ENCODE measurements at places on chromosomes 6 and 20.

- no peak for DNase-seq
Observed at GRCh38 chr6:24761193-24761835, 13.4 kb upstream of the GMNN start.

GRCh38 chr20:38181207-38181801 lies 16.2 kb upstream of the TGM2 start:
- no peak for DNase-seq

DNA sequence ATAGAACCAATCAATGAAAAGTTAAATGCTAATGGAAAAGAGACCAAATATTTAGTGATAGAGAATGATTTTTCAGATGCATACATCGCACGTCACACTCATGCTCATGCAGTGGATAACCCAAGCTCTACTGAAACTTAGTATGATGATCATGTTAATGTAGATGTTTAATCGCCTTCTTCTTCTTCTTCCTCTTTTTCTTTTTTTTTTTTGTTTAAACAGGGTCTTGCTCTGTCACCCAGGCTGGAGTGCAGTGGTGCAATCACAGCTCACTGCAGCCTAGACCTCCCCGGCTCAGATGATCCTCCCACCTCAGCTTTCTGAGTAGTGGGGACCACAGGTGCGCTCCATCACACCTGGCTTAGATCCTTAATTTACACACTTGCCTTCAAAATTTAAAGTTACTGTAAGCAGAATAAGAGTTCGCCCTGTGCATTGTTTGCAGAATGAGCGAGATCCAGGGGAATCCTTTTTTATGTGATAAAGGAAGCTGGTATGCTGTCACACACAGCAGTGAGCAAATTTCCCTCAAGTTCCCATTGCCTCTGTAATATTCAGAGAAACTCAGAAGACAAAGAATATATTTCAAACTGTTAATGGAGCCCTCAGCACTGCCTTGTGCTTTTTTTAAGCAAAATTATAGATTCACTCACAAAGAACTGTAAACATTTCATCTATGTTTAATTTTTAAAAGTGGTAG lies 194.2 kb upstream of the SGK1 start:
- DNase-seq = no peak

DNA sequence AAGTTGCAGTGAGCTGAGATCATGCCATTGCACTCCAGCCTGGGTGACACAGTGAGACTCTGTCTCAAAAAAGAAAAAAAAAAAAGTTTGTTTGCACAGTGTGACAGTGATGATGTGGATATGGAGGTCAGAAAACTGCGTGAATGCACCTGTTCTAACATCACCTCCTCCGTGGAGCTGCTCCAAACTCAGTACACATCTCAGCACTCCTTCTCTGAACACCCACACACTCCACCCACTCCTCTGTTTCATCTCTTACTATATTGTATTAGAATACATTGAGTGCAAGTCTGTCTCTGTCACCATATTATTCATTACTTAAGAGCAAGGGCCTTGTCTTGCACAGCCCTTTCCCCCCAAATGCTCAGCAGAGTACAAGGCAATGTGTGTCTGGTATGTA lies 51.5 kb upstream of the ENPP4 start:
- DNase-seq = no peak

DNA sequence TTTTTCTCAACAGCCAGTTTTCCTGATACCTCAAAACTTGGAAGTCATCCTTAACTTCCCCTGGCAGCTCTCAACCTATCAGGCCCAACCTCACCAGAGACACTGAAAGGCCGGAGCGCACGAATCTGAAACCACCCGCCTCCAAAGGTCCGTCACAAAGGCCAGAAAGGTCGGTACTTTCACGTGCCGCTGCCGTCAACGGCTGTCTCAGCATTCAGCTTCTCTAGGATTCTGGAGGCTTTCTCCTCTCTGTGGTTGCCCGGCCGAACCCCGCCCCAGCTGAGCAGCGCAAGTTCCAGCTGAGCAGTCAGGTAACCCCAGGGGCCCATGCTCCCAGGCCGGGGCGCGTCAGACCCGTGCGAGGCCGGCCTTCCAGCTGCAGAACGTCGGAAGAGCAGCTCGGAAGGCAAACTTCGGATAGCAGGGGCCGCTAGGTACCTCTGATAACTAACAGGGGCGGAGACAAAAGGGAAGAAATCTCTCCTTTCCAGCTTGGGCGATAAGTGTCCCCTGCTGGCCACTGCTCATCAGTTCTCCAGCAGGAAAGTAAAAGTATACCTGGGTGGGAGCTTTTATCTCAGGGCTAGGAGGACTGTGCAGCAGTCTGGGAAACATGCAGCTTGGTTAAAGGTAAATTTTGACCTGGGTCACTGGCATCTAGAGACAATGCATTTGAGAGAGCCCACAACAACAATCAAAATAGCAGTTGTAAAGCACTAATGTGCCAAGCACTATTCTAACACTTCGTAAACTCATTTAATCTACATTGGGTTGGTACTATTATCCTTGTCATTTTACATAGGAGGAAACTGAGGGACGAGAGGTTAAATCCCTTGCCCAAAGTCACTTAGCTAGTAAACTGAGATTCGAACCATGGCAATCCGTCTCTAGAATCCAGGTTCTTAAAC lies 16.1 kb downstream of the ZSCAN12 start:
- DNase-seq = peak; percentile 93

GRCh38 chr20:22560817-22561216 lies 23.6 kb downstream of the FOXA2 start:
- DNase-seq = no peak

DNA sequence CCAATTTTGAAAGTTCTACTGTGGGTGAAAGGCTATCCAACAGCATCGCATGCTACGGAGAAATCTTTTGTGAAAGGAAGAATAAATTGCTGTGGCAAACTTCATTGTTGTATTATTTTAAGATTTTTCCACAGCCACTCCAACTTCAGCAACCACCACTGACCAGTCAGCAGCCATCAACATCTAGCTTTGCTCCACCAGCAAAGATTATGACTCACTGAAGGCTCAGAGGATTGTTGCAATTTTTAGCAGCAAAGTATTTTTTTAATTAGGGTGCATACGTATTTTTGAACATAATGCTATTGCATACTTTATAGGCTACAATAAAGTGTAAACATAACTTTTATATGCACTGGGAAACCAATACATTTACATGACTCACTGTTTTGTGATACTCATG lies 493.5 kb downstream of the TFAP2A start:
- no peak for DNase-seq

DNA sequence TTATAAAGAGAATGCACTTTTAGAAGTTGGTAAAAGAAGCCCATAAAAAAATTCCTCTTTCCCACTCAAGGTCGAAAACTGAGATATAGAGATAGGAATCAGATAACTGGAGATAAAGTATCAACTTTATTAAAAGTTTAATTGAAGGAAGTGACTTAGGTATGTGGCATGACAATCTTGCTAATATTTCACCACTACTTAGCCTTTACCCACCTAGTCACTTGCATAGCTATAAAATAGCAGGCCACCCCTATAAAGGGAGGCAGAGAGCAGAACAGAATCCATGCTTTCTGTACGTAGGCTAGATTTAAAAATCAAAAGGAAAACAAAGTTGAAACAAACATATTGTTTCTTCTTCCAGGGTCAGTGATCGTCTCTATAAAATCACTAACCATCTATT lies 13.2 kb upstream of the TBC1D32 start:
- no peak for DNase-seq

DNA sequence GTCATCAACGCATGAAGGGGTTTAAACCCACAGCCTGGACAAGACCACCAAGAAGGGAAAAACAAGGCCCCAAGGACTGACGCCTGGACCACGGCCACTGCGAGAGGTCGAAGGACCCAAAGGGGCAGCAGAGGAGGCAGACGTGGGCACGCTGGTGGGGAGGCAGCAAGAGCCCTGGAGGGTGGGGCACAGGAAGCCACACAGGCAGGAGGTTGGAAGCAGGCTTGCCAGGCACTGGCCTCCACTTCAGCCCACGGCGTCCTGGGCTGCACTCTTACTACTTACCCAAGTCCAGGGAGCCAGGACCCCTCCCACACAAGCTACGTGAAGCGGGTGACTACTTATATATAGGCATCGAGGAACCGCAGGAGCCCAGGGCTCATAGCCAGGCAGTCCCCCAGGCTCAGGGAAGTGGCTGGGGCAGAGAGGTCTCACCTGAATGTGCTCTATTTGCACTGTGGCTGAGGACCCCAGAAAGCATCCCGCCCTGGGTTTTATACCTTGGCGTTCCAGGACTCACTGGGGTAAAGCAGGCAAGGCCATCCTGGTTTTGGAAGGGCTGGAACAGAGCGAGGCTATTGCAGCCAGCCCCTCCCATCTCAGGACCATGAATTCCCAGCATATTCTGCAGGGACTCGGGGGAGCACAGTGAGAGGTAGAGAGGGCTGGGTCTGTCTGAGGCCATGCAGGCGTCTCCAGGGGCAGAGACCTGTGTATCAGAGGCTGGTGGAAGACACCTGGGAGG lies 113.8 kb upstream of the AFDN start:
- DNase-seq = no peak

- no peak for DNase-seq
Observed at GRCh38 chr6:148175550-148176188, 167.0 kb upstream of the SASH1 start.

DNA sequence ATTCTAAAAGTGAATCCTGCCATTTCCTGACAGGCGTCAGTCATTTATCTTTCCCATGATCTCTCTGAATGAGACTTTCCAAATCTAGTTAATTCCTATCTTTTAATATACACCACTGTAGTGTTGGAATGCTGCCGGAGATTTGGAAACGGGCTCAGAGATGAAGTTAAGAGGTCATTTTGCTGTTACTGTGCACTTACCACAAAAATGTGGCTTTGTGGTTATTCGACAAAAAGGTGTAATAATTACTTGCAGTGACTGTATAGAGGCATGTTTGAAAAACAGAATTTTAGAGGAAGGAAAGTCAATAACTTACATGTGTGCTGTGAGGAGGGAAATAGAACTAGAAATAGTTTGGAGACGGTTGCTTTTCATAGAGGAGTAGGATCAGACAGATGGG lies 460.2 kb upstream of the BTBD3 start:
- no peak for DNase-seq

DNA sequence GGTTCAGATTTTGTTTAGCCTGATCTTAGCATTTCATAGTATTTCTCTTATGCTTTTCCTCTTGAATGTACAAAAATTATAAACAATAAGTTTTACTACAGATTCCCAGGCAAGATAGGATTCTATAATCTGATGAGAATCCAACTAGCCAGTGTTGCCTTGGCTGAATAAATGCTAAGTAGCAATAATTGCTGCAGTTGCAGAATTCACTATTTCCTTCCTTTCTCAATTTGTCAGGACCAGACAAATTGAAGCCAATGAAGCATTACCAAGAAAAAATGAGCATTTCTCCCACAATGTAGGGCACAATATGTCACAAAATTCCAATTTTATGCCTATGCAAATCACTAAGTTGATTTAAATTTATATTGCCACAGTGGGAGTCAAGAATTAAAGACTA lies 260.2 kb downstream of the KIF16B start:
- no peak for DNase-seq

GRCh38 chr6:154773610-154774089 lies 40.4 kb downstream of the SCAF8 start:
- DNase-seq = no peak

- DNase-seq = no peak
Observed at GRCh38 chr20:32226391-32226790, 18.7 kb downstream of the POFUT1 start.

DNA sequence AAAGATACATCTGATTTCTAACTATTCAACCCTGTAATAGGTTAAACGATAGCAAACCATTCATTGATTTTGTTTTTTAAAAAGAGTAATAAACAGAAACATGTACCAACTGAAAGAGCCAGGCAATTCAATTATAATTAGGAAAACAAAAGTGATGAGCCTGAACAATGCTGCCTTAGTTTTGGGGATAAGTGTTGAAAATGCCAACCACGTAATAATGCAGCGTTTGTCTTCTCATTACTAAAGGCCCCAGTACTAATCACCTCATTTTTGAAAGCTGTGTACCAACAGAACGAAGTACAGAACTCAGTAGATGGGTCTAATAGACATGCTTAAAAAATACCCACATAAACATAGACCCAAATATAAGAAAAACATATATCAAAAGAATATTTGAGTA lies 663.6 kb upstream of the CHD6 start:
- DNase-seq = no peak

- peak; percentile 52 for DNase-seq
Observed at GRCh38 chr6:56690519-56691285, 48.0 kb upstream of the DST start.

- DNase-seq = no peak
Observed at GRCh38 chr20:48064929-48065328, 279.6 kb upstream of the SULF2 start.

- DNase-seq = peak; percentile 29
Observed at GRCh38 chr6:1614448-1615150, 4.9 kb downstream of the FOXC1 start.

DNA sequence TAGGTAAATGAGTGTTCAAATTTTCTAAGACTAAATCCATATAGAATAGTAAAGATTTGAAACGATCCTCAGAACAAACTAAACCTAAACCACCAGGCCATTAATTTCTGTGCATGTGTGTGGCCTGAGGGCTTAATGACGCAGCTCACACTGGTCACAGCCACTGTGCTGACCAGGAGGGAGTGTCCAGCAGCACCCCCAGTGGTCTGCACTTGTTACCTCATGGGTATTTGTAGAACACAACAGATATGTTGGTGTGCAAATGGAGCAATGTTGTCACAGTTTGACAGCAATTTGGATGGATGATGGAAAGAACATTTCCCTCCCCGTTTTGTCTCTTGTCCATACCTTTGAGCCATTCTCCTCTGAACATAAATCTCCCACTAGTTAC lies 122.4 kb upstream of the EXOC2 start:
- DNase-seq = no peak

GRCh38 chr20:14295238-14295637 lies 42.2 kb downstream of the FLRT3 start:
- DNase-seq = no peak

DNA sequence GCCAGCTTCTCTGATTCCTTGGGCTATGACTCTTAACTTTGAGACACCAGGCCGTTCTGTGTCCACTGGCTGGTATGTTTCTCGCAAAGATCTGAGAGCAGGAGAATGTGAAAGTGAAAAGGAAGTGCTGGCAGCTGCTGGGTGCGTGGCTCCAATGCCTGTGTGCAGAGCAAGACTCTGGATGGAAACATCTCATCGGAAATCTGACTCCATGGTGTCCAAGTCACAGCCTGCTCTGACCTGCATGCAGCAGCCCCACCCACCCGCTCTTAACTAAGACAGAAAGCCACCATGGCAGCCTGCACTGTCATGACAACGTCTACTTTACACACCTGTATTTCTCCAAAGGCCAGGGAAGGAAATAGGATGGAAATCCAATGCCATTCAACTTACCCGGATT lies 66.3 kb upstream of the MPC1 start:
- DNase-seq = no peak

- no peak for DNase-seq
Observed at GRCh38 chr20:22490287-22491193, 93.8 kb downstream of the FOXA2 start.

- DNase-seq = no peak
Observed at GRCh38 chr6:83633149-83633548, 75.8 kb downstream of the SNAP91 start.
